ENCODE measurements at places on chromosomes 11 and 22.

- no peak for DNase-seq
- no peak overlapping the region for H3K27ac ChIP-seq
- H3K4me3 ChIP-seq: no peak overlapping the region
- H3K4me1 ChIP-seq: no peaks in the 10 kb centered on the region
- H3K36me3 ChIP-seq: no peaks in the 10 kb centered on the region
These were observed 900.1 kb downstream of the BRD1 start for GRCh38 chr22:48927591-48927990.

DNA sequence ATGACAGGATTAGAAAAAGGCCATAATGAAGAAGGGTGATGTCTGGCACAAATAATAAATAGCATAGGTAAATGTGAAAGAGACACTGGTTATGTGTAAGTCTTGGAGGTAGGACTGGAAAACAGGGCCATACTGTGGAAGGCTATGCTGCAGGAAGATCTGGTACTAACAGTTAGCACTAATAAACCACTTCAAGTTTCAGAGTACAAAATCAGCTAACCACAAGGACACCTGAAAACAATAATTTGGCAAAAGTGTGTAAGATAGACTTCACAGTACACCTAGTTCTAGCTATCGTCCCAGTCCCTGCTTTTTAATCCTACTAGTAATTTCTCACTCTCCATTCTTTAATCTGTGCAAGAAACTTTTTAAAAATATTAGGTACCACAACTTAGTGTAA is 44.3 kb downstream of the CWF19L2 start:
- no peaks in the 10 kb centered on the region for H3K36me3 ChIP-seq
- H3K4me1 ChIP-seq: no peaks in the 10 kb centered on the region
- no peak overlapping the region for H3K27ac ChIP-seq
- peaks cover 1% of the 10 kb centered on the region for H3K27me3 ChIP-seq
- no peak for DNase-seq

- H3K27ac ChIP-seq: no peak overlapping the region
- no peaks in the 10 kb centered on the region for H3K36me3 ChIP-seq
- no peaks in the 10 kb centered on the region for H3K4me1 ChIP-seq
- peak; percentile 79 for DNase-seq
- H3K27me3 ChIP-seq: no peaks in the 10 kb centered on the region
- no peak overlapping the region for H3K4me3 ChIP-seq
These were observed 75.3 kb upstream of the CREB3L1 start for GRCh38 chr11:46202149-46202548.

DNA sequence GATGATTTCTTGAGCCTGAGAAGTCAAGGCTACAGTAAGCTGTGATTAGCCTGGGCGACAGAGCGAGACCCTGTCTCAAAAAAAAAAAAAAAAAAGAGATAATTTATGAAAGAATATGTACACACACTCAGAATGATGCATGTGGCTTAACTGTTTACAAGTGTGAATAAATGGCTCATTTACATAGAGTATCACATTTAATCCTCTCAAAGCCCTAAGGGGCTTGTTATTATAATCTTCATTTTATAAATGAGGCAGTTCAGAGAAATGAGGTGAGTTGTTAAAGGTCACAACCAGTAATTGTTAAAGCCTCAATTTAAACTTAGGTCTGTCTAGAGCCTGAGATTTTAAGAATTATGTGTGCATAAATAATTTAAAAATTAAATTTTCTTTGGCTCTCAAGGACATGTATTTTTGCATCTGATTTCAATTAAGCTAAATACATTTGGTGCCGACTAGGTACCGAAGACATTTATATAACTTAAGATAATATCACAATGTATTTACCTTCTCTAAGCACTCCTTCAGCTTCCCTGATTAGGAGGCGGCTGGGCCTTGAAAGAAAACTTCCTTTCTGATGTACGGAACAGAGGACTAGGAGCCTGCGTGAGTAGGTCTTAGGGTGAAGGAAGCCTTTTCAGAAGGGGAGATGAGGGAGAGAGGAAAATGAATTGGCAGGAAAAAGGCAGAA is 28.5 kb upstream of the DDX6 start:
- no peaks in the 10 kb centered on the region for H3K27me3 ChIP-seq
- DNase-seq: no peak
- H3K36me3 ChIP-seq: no peaks in the 10 kb centered on the region

GRCh38 chr11:61684870-61685616 is 4.9 kb downstream of the DAGLA start:
- no peaks in the 10 kb centered on the region for H3K4me1 ChIP-seq
- H3K27ac ChIP-seq: no peak overlapping the region
- H3K4me3 ChIP-seq: no peak overlapping the region
- no peaks in the 10 kb centered on the region for H3K36me3 ChIP-seq
- DNase-seq: no peak

GRCh38 chr22:31639436-31640039 is 22.5 kb downstream of the PISD start:
- H3K27me3 ChIP-seq: no peaks in the 10 kb centered on the region
- no peaks in the 10 kb centered on the region for H3K36me3 ChIP-seq
- H3K4me3 ChIP-seq: no peak overlapping the region
- DNase-seq: no peak
- no peak overlapping the region for H3K27ac ChIP-seq

All from mesendoderm (in vitro differentiated cells).